Tongue (tissue), 3 donors: ENCODE measurements at places on chromosomes 7 and 10.

DNA sequence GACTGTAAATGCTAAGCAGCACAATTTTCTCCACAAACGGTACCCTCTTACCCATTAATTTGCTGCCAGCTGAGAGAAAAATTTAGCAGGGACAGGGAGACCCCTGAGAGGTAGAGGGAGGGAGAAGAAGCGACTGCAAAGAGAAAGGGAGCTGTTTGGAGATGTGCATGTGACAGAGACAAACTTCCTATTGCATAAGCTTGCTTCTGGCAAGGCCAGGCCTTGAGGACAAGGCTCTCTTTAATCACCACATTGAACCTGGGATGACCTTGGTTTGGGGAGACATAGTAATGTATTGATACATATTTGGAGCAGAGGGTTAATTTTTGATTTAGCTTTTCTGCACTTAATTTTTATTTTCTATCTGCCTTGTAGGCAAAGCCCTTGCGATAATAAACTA lies 31.1 kb upstream of the HIBADH start:
- DNase-seq = no peak

GRCh38 chr10:71344154-71344925 lies 25.3 kb downstream of the SLC29A3 start:
- DNase-seq = no peak

- peak; percentile 76 for DNase-seq
Measured at GRCh38 chr10:89563861-89564478, 28.6 kb upstream of the SLC16A12 start.

DNA sequence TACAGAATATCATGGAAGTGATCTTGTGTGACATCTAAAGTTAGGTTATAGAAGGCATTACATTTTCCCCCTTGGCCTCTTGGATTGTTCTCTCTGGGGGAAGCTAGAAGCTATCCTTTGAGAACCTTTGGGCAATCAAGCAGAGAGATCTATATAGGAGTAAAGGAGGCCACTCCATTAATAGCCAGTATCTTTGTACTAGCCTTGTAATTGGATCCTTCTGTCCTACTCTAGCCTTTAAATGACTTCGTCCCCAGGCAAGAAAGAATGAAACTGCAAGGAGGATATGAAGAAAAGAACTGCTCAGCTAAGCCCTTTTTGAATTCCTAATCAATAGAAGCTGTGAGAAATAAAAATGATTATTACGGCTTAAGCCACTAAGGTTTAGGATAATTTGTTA lies 230.9 kb downstream of the AGMO start:
- no peak for DNase-seq

DNA sequence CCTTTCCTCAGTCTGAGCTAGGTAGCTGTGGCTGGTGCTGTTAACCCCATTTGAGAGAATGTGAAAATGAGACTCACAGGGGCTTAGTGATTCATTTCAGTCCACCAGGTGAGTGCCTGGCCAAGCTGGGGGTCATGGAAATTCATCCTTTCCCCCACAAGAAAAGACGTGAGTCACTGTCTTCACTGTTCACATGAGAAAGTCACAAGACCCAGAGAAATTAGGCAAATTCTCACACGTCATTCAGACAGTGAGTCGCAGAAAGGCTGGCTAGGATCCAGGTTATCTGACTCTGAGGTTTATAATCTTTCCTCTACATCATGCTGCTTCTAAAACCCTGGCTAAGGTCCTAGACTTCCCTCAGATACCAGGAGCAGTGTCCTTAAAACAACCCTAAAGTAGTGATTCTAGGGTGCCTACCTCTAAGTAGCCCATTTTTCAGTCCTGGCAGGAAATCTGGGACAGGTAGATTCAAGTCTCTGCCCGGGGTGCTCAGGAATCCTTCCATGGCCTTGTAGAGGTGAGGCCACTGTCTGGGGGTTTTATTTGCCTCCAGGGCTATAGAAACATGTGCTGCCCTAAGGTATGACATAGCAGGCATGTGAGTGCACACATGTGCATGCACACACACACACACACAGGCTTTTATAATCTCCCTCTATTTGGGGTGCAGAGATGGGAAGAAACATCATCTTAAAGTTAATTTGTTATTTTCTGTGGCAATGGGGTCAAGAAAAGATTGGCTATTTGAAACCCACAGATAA lies 427.9 kb upstream of the CELF2 start:
- peak; percentile 11 for DNase-seq

DNA sequence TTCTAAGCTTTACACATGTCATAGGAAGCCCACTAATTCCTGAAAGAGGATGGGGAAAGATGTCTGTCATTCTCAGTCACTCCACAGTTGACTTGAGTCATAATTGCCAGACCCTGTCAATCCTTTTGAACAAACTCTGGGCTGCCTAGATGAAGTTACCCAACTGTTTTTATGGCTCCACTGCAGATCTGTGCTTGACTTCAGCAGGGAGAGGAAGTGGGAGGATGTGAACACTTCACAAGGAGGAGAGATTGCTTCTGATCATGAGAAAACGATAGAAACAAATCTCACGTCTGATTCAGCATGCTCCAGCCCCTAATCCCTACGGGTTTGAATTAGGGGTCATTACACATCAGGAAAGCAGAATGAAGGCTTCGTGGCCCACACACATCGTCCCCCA lies 596.6 kb upstream of the CELF2 start:
- no peak for DNase-seq

DNA sequence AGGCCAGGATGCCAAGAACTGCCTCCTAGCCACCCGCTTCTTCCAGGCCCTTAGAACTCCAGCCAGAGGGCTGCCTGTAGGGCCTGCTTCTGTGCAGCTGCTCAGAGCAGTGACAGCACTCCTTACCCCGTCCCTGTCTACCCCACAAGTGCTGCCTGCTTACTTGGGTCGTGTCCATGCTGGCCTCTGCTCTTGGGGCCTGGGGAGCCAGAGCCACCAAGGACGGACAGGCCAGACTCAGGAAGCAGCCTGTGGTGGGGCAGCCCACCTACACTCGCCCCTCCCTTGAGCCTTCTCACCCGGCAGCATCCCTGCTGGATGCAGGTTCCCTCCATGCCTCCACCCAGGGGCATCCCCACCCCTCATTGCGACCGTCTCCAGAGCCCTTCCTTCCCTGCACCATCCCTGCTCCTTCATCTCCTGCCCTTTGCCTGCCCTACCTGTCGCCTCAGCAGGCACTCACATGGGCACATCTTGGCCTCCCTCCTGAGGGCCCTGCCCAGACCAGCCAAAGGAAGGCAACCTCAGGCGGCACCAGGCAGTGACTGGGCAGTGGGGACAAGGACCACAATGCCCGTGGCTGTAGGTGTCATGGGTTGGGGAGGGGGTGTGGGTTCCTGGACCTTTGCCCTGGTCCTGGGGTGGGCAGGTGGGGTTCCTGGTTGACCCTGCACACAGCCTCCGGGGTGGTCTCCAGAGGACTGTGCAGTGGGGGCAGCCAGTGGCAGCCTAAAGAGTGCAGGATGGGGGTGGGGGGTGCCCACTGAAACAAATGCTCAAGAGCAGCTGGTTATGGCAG lies 78.0 kb upstream of the TNS3 start:
- DNase-seq = no peak

- no peak for DNase-seq
Measured at GRCh38 chr10:62471711-62472110, 97.5 kb downstream of the ZNF365 start.

DNA sequence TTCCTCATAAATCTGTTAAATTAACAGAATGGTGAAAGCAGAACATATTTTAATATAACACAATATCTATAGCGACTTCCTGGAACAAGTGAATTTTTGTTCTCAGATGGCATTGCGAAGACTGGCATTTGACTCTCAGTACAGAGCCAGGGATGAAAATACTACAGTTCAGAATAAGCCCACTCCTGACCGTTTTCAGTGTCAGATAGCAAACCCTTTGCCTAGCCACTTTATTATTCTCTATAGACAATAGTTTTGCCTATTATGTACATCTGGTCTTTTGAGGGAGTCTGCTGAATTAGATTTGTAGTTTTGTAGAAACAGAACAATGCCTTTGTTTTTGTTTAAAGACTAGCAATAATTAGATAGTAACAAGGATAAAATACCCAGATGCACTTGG lies 2.3 kb downstream of the MINPP1 start:
- DNase-seq = no peak

GRCh38 chr7:55512635-55513191 lies 59.6 kb downstream of the VOPP1 start:
- no peak for DNase-seq

DNA sequence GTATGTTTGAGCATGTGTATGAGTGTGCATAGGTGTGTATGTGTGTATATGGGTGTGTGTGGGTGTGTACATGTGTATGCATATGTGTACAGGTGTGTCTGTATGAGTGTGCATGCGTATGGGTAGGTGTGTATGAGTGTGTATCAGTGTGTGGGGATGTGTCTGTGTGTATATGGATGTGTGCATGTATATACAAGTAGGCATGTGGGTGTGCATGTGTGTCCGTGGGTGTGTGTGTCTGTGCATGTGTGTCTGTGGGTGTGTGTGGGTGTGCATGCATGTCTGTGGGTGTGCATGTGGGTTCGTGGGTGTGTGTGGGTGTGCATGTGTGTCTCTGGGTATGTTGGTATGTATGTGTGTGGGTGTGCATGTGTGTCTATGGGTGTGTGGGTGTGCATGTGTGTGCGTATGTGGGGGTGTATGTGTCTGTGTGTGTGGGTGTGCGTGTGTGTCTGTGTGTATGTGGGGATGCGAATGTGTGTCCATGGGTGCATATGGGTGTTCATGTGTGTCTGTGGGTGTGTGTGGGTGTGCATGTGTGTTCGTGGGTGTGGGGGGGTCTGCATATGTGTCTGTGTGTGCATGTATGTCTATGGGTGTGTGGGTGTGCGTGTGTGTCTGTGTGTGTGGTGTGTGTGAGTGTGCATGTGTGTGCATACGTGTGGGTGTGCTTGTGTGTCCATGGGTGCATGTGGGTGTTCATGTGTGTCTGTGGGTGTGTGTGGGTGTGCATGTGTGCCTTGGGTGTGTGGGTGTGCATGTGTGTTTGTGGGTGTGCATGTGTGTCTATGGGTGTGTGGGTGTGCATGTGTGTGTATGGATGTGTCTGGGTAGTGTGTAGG lies 20.6 kb downstream of the EMX2 start:
- no peak for DNase-seq

GRCh38 chr7:6501586-6502564 lies 49.4 kb downstream of the GRID2IP start:
- DNase-seq = no peak
